Stimulated activated CD8-positive, alpha-beta memory T cell treated with anti-CD3 and anti-CD28 coated beads, Interleukin-7, amount 100 ng/mL, for 1 hour (primary cell): ENCODE measurements at places on chromosomes 16 and 17.
A peak's percentile ranks its signal among the peaks of the same experiment; 100 is the strongest.

- DNase-seq: no peak
These were observed 115.1 kb upstream of the PMFBP1 start for GRCh38 chr16:72286936-72287620.

- DNase-seq: no peak
These were observed 186.6 kb downstream of the SALL1 start for GRCh38 chr16:50964491-50964890.

- peak; percentile 11 for DNase-seq
These were observed 83.8 kb upstream of the CCL2 start for GRCh38 chr17:34171245-34171818.

DNA sequence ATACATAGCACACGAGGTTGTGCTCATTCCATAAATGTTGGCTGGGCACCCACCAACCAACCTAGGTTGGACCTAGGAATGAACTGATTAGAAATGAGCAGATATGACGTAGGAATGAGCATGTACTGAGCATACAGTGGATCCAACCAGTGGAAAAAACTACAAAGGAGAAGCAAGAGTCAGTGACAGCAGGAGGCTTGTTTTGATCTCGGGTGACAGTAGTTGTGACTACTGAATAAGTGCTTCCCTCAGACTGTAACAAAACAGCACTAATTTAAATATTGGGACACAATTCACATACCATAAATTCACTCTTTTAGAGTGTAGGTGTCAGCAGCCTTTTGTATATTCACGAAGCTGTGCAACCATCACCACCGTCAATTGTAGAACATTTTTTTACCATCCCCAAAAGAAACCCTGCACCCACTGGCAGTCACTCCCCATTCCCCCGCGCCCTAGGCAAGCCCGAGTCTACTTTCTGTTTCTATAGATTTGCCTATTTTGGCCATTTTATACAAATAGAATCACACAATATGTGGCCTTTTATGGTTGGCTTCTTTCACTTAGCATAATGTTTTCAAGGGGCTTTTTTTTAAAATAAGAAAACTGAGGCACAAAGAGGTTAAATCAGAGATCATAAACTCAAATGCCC lies 7.0 kb downstream of the VAC14 start:
- DNase-seq: no peak

- DNase-seq: no peak
These were observed 517.7 kb upstream of the PSMD7 start for GRCh38 chr16:73778887-73779286.

- no peak for DNase-seq
These were observed 139.0 kb upstream of the HS3ST3A1 start for GRCh38 chr17:13740686-13741085.

DNA sequence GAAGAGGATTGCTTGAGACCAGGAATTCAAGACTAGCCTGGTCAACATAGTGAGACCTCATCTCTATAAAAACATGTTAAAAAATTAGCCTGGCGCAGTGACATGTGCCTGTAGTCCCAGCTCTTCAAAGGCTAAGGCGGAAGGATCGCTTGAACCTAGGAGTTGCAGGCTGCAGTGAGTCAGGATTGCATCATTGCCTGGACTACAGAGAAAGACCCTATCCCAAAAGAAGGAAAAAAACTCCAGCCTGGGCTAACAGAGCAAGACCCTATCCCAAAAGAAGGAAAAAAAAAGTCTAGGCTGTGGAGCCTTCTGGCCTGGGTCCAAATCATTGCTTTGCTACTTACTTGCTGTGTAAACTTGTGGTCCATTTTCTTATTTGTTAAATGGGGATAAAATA lies 4.9 kb downstream of the CCP110 start:
- DNase-seq: no peak

- DNase-seq: no peak
These were observed 19.4 kb upstream of the CRISPLD2 start for GRCh38 chr16:84800158-84800978.

DNA sequence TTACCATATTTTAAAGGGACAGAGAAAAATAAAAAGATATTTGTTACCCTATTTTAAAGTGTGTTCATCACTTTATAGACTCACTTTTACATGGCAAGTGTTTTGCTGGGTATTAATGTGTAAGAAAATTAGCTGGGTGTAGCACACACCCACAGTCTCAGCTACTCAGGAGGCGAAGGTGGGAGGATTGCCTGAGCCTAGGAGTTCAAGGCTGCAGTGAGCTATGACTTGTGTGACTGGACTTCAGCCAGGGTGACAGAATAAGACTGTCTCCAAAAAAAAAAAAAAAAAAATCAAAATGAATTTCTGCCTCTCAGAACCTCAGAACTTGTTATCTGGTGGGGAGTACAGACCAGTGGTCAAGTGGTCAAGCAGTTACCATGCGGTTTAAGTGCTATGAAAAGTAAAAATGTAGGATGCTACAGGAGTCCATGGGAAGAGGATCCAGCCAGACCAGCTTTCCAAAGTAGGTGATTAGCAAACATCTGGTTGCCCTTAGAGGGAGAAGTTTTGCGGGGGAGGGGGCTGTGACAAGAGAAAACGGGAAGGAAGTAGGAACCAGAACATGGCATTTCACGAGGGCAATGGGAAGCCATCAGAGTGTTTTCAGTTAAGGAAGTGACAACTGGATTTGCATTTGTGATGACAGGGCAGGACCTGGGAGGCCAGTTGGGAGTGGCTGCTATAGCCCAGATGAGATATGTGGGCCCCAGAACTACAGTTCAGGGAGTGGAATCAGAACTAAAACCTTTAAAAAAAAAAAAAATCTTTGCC lies 13.9 kb downstream of the CNEP1R1 start:
- no peak for DNase-seq

DNA sequence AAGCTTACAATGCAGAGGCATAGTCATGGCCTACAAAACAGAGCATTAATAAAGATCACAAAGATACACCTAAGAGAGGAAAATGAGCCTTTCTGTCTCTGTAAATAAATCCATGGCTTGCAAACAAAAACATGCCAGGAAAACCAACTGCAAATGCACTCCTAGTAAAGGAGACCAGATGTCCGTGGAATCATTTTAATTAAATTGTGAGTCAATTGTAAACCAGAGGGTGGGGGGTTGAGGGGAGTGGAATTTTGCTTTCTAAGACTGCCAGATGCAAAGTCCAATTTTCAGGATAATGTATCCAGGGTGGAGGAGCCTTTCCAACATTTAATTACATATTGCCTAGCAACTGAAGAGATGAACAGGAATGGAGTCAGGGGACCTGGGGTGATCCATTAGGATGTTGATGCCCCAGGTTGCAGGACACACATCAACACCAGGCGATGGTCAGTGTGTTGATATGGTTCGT lies 390.3 kb upstream of the CCL2 start:
- no peak for DNase-seq
